ENCODE measurements at places on chromosomes 12 and 14.

GRCh38 chr12:52865090-52865944, 16.5 kb upstream of the KRT78 start:
- no peak for DNase-seq

DNA sequence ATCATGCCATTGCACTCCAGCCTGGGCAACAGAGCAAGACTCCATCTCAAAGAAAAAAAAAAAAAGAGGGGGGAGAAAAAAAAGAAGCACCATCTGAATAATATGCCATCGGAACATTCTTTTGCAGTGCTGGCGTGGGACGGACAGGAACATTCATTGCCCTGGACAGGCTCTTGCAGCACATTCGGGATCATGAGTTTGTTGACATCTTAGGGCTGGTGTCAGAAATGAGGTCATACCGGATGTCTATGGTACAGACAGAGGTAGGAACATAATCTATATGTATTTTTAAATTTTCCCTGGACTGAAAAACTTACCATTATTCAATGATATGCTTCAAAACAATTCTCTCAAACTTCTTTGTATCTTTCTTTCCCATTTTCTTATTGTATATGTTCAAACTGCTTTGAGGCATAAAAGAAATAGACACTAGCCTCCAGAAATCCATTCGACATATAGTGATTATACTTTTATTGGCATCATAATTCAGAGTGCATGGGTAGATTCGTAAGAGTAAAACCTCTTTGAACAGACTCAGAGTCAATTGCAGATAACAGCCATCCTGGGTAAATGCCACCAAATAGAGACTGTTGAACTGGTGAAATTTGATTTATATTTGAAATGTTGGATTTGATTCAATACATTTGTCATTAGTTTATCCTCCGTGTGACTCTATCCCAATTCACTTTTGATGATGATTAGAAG, 199.7 kb downstream of the EPS8 start:
- no peak for DNase-seq

- DNase-seq, result no peak
Observed at GRCh38 chr12:50032854-50033581, 7.7 kb upstream of the RACGAP1 start.

DNA sequence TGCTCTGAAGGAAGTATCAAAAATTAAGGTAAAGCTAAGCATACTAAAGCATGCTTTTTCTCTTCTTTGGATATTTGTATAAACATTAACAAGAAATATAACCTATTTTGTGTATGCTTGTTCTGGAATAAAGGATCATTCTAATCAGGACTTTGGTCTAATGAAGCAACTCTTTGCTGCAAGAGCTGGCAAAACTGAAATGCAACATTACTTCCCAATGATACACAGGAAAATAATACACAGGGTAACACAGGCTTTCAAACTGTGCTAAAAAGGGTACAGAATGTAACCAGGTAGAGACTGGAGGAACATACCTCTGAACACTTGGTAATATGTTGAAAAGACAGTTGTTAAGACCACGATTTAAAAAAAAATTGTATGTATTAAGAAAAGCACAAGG, 222.5 kb upstream of the DIO2 start:
- no peak for DNase-seq

GRCh38 chr14:38074754-38075153, 132.9 kb upstream of the SSTR1 start:
- DNase-seq, result no peak

Data from GM04504 (cell line).